ENCODE measurements at places on chromosomes 12 and 14. TPM values are rescaled to one million over a fixed set of nuclear protein-coding genes. Genes with fewer than 3 reads are reported as not detected.

DNA sequence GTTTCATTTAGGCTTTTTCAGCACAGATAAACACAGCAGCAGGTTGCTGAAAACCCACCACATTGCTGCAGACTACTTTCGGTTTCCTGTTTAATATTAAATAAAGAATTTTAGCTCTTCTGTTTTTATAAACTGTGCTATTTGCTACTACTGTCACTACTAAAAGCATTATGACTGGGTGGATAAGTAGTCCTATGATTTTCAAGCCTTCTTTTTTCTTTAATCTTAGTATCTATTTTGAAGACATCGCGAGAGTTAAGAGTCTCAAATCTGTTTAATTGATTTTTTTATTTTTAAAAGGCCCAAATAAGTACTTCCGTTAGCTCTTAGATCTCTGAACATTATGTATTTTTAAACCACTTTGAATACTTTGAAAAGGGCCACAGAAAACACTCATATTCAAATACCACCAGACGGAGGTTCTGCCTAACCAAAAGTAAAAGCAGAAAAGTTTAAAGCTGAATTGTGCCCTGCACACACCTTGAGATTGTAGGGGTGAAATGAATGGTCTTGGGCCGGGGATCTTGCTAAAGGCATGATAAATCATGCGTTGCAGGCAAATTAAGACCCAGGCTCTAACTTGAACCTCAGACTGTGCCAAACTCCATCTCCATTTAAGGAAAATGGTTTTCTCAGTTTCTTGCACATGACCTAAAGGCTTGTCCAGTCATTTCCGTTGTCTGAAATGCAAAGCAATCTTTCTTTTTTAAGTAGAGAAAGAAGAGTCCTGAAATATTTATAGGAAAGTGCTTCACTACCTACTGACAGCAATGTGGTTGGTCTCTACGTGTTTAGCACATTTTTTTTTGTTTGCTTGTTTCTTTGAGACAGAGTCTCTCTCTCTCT is 13.6 kb upstream of the FOXN3 start:
- peak overlapping the region; percentile 78 for H3K4me3 ChIP-seq
- H3K4me1 ChIP-seq, result peaks cover 74% of the 10 kb centered on the region

NGB gene
- total RNA-seq, result not detected

- H3K27me3 ChIP-seq, result no peaks in the 10 kb centered on the region
- no peak for DNase-seq
- H3K4me3 ChIP-seq, result no peak overlapping the region
- no peaks in the 10 kb centered on the region for H3K36me3 ChIP-seq
- no peak overlapping the region for H3K27ac ChIP-seq
- no peaks in the 10 kb centered on the region for H3K4me1 ChIP-seq
These were observed 76.9 kb downstream of the VRK1 start for GRCh38 chr14:96874127-96874526.

DNA sequence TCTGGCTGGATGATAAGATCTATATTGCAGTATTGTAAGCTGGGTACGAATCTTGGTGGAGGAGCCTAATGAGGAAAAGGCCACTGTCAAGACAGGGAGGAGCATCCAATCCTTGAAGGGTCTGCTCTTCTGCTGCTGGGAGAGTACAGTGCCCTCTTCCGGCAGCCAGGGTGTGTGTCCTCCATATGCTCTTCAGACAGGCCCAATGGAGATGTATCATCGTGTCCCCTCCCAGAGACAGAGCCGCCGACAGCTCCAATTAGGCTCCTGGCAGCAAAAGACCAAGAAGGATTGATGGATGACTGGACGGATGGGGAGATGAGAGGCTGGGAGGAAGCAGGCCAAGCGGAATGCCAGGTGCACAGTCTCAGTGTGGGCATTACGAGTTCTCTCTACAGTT is 51.6 kb upstream of the PIWIL1 start:
- peaks cover 8% of the 10 kb centered on the region for H3K27me3 ChIP-seq
- peaks cover 2% of the 10 kb centered on the region for H3K36me3 ChIP-seq
- no peak overlapping the region for H3K27ac ChIP-seq
- H3K4me3 ChIP-seq, result no peak overlapping the region

- DNase-seq, result no peak
- H3K27ac ChIP-seq, result no peak overlapping the region
- H3K4me3 ChIP-seq, result no peak overlapping the region
- no peaks in the 10 kb centered on the region for H3K27me3 ChIP-seq
- H3K4me1 ChIP-seq, result peaks cover 12% of the 10 kb centered on the region
These were observed 34.2 kb upstream of the NINJ2 start for GRCh38 chr12:697481-697880.

YARS2 gene
- total RNA-seq, result 14.5 TPM

DNA sequence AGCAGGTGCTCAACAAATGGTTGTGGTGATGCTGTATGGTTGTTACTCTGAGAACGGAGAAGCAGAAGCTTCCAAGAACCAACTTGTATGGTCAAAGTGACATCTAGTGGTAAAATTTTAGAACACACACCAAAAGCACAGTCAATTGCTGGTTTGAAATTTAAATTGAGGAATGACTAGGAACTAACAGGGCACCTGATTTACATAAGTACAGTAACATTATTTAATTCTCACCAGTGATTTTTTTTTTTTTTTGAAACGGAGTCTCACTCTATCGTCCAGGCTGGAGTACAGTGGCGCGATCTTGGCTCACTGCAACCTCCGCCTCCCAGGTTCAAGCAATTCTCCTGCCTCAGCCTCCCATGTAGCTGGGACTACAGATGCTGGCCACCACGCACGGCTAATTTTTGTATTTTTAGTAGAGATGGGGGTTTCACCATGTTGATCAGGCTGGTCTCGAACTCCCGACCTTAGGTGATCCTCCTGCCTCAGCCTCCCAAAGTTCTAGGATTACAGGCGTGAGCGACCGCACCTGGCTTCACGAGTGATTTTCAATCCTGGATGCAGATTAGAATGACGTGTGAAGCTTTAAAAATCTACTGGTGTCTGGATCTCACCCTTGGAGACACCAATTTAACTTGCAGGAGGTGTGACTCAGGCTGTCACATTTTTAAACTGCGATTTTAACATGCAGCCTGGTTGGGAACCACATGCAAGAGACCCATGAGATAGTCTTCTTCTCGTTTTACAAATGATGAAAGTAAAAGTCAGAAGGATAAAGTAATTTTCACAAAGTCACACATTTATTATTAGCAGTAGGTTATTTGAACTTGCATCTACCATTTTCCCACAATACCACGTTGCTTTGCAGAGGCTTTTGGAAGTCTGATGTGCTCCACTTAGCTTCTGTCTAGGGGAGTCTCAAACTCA is 14.1 kb upstream of the NUMB start:
- no peak for DNase-seq
- no peak overlapping the region for H3K4me3 ChIP-seq
- no peaks in the 10 kb centered on the region for H3K36me3 ChIP-seq
- H3K4me1 ChIP-seq, result peaks cover 20% of the 10 kb centered on the region

- H3K27me3 ChIP-seq, result no peaks in the 10 kb centered on the region
- H3K4me3 ChIP-seq, result no peak overlapping the region
- no peak overlapping the region for H3K27ac ChIP-seq
- no peaks in the 10 kb centered on the region for H3K36me3 ChIP-seq
These were observed 127.1 kb upstream of the CPNE8 start for GRCh38 chr12:39032448-39032847.

GNG2 gene
- total RNA-seq, result 233 TPM

DNA sequence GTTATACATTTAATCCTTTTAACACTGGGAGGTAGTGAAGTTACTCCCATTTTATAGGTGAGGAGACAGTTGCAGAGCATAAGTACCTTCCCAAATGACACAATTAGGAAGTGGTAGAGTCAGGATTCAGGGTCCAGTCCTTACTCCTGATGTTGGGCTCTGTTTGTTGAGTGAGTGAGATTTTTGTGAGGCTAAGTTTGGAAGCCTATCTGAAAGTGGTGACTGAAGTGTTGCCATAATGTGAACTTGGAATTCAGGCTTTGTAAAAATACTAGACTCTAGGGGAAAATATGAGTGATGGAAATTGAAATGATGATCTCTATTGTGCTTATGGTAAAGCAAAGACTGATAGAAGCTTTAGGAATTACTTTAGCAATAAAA is 2.2 kb downstream of the NUDT4 start:
- no peak for DNase-seq
- peak overlapping the region; percentile 89 for H3K4me3 ChIP-seq
- peak overlapping the region; percentile 97 for H3K27ac ChIP-seq
- peaks cover 6% of the 10 kb centered on the region for H3K27me3 ChIP-seq

NEUROD4 gene
- total RNA-seq, result not detected

DNA sequence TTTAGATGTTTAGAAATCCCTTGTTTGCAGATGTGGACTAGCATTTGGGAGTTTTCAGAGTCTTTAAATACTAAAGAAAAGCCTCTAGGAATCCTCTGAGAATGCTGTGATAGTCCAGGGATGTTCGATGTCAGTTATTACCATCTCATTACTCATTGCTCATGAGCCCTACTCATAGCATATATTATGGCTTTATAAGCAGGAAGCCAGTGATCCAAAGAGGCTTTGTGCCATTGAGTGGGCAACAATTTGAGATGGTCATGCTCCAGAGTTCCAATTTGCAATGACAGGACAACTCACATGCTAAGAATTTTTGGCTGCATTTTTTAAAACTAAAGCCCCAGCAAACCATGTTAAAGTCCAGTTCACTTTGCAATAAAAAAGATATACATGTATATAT is 163.0 kb downstream of the OTOGL start:
- DNase-seq, result no peak
- no peaks in the 10 kb centered on the region for H3K4me1 ChIP-seq
- H3K27ac ChIP-seq, result no peak overlapping the region
- H3K27me3 ChIP-seq, result peaks cover 9% of the 10 kb centered on the region

GRCh38 chr12:89710873-89711750 is 2.5 kb upstream of the ATP2B1 start:
- peaks cover 6% of the 10 kb centered on the region for H3K36me3 ChIP-seq
- peaks cover 24% of the 10 kb centered on the region for H3K4me1 ChIP-seq
- H3K27me3 ChIP-seq, result no peaks in the 10 kb centered on the region
- H3K4me3 ChIP-seq, result peak overlapping the region; percentile 97
- no peak for DNase-seq
- H3K27ac ChIP-seq, result peak overlapping the region; percentile 94

- H3K36me3 ChIP-seq, result no peaks in the 10 kb centered on the region
- no peak overlapping the region for H3K27ac ChIP-seq
- H3K27me3 ChIP-seq, result no peaks in the 10 kb centered on the region
- DNase-seq, result no peak
- no peaks in the 10 kb centered on the region for H3K4me1 ChIP-seq
These were observed 46.3 kb downstream of the NTS start for GRCh38 chr12:85920324-85920947.

DNA sequence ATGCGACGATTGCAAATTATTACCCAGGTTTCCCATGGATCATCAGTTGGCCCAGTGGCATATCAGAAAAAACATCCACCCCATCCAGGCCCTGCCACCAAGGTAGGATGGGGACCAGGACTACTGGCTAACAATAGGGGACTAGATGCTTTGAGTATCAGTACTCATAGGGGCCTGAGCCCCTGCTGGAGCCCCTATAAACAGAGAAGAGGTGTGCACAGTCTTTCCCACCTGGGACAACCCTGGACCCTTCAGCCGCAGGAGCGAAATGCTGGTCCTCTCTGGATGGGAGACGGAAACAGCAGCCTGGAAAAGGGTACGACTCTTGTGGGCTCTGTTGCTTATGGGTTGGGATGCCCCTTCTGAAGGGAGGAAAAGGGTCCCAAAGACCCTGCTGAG is 5.7 kb downstream of the DHH start:
- H3K27me3 ChIP-seq, result peaks cover 61% of the 10 kb centered on the region
- no peak for DNase-seq
- peaks cover 64% of the 10 kb centered on the region for H3K4me1 ChIP-seq
- H3K27ac ChIP-seq, result no peak overlapping the region
- peak overlapping the region; percentile 61 for H3K4me3 ChIP-seq
- H3K36me3 ChIP-seq, result no peaks in the 10 kb centered on the region

- no peaks in the 10 kb centered on the region for H3K36me3 ChIP-seq
- DNase-seq, result no peak
- peaks cover 11% of the 10 kb centered on the region for H3K27me3 ChIP-seq
- H3K4me1 ChIP-seq, result no peaks in the 10 kb centered on the region
- H3K4me3 ChIP-seq, result no peak overlapping the region
These were observed 175.4 kb downstream of the UNC79 start for GRCh38 chr14:93606091-93606490.

- DNase-seq, result no peak
- H3K4me1 ChIP-seq, result peaks cover 6% of the 10 kb centered on the region
- no peaks in the 10 kb centered on the region for H3K27me3 ChIP-seq
- H3K36me3 ChIP-seq, result no peaks in the 10 kb centered on the region
- no peak overlapping the region for H3K4me3 ChIP-seq
These were observed 4.3 kb upstream of the BRMS1L start for GRCh38 chr14:35821564-35822411.

MYF6 gene
- not detected for total RNA-seq

DNA sequence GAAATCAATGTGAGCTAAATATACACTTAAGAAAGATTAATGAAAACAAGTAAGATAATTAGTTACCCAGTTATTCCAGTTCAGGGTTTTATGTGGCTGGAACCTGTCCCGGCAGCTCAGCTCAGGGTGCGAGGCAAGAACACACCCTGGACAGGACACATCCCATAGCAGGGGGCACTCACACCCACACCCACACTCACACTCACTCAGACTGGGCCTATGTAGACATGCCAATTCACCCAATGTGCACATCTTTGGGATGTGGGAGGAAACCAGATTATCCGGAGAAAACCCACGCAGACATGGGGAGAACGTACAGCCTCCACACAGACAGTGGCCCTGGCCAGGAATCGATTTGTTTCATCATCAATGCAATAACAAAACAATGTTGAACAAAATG is 66.0 kb upstream of the TMCC3 start:
- DNase-seq, result no peak
- no peaks in the 10 kb centered on the region for H3K4me1 ChIP-seq
- H3K4me3 ChIP-seq, result no peak overlapping the region
- peaks cover 6% of the 10 kb centered on the region for H3K27me3 ChIP-seq
- H3K27ac ChIP-seq, result no peak overlapping the region

DNA sequence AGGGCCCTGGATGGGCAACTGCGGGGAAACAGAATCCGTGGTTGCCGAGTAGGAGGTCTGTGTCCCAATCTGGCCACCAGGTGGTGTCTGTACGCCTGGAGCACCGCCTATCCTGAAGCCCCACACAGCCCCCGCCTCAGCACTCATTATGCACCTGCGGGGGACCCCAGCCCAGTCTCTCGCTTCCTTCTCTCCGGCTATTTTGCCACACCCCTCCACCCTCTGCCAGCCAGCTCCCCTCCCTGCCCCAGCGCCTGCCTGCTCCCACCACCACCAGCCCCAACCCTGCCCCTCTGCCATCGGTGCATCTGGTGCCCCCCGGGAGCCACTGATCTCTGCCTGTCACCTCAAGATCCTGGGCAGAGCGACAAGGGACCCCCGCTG is 2.2 kb upstream of the NXPH4 start:
- H3K4me3 ChIP-seq, result peak overlapping the region; percentile 46
- peaks cover 32% of the 10 kb centered on the region for H3K4me1 ChIP-seq
- peaks cover 53% of the 10 kb centered on the region for H3K27me3 ChIP-seq
- H3K36me3 ChIP-seq, result peaks cover 3% of the 10 kb centered on the region
- peak; percentile 78 for DNase-seq

- H3K27ac ChIP-seq, result peak overlapping the region; percentile 39
- H3K27me3 ChIP-seq, result no peaks in the 10 kb centered on the region
- peaks cover 54% of the 10 kb centered on the region for H3K4me1 ChIP-seq
These were observed 88.4 kb downstream of the BORCS5 start for GRCh38 chr12:12445165-12445881.

- H3K36me3 ChIP-seq, result no peaks in the 10 kb centered on the region
- H3K4me1 ChIP-seq, result no peaks in the 10 kb centered on the region
- no peak overlapping the region for H3K4me3 ChIP-seq
- peaks cover 6% of the 10 kb centered on the region for H3K27me3 ChIP-seq
- H3K27ac ChIP-seq, result no peak overlapping the region
- DNase-seq, result no peak
These were observed 72.6 kb downstream of the TBX3 start for GRCh38 chr12:114611145-114612018.

DIP2B gene
- total RNA-seq, result 25.4 TPM

Measured in activated T-cell treated with anti-CD3 and anti-CD28 coated beads, Interleukin-2, amount 50 U/mL, for 72 hours (primary cell).